ENCODE measurements at places on chromosomes 11 and 22.

DNA sequence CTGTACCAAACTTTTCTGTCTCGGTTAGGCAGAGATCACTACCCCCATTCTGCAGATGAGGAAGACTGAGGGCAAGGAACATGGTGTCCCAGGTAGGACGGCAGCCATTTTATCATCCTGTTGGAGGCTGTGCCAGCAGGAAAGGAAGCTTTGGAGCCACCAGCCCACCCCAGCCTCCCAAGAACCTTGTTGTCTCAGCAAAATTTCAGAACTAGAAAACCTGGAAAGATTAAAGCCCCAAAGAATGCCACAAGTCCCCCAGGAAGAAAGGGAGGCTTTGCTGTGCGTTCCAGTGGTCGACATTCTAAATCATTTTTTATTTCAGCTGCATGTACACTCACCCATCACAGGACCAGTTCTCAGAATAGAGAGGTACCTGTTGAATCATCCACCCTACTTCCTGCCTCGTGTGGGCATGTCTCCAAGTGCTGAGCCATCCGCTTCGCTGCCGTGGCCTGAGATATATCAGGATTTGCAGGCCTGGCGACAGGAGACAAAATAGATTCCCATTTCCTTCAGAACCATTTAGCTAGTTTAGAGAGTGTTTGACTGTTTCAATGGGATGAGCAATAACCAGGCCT, 13.0 kb upstream of the EIF3D start:
- DNase-seq = no peak

DNA sequence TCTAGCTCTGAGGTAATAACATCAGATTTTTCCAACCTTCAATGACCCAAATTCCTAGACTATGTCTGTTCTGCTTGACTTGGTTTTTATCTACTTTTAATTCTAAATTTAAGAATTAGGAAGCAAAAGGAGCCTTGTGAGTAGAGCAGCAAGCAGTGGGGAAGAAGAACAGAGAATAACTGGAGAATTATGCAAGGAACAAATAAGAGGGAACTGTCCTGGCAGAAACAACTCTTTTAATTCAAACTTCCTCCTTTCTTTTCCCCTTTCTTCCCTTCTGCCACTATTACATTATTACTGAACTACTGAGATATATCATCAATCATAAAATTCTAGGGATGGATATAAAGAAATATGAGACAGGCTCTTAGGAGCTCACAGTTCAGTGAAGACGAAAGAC, 276.1 kb downstream of the SBF2 start:
- DNase-seq = no peak

- no peak for DNase-seq
Measured at GRCh38 chr11:124583781-124584180, 14.0 kb downstream of the OR8A1 start.

DNA sequence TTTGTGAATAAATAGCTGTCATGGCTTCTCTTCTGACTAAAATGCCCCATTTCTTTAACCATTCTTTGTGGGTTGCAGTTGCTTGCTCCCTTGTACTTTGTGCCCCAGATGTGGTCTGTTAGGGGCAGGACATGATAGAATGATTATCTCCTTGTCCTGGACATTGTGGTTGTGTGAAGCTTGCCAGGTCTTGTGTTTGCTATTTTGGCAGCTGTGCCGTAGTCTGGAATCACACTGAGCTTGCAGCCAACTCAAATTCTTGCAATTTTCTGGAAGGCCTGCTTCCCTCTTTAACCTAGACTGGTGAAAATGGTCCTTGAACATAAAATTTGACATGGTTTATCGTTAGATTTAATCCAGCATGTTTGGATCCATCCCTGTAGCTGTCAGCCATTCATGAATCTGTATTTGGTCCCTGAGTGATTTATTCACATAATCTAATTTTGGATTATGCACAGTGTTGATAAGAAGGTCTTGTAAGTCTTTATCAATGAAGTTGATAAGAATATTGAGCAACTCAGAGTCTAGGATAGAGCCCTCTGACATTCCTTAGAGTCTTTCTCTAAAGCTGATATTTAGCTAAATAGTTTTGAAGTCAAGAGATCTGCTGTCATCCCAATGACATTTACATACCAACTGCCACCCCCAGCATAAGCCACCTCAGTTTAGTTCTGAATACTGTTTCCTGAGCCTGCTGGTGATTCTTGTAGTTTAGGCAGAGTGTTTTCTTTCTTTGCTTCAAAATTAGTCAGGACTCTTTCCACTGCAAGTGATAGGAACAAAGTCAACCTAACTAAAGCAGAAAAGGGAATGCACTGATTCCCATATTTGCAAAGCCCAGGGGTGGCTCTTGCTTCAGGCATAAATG, 9.8 kb downstream of the SPON1 start:
- DNase-seq = no peak

DNA sequence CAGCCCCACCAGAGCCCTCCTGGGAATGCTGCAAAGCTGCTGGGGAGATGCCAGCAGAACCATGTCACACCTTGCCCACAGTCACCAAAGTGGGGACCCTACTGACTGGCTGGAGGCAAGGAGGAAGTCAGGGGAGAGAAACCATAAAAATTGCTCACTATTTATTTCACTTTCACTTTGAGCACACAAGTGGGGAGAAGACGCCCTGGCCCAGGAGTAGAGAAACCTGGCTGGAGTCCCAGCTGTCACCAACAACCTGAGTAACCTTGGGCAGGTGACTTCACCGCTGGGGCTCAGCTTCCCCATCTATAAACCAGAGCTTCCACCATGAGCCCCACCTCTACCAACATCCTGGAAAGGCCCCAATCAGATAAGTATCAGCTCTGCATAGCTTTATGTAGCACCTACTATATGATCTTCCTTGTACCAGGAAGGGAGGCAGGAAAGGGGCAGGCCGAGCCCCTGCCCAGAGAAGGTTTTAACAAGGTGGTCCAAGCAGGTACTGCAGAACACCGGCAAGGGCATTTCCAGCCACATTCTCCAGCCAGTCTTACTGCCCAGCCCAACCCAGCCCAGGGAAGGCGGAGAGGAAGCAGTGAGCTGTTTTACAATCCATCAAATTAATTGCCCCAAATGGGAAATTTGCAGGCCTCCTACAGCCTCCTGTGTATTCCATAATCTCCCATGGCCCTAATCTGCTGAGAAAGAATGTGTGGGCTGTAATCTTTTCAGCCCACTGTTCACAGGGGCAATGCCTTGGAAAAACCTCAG, 27.6 kb downstream of the PLEKHA7 start:
- no peak for DNase-seq

DNA sequence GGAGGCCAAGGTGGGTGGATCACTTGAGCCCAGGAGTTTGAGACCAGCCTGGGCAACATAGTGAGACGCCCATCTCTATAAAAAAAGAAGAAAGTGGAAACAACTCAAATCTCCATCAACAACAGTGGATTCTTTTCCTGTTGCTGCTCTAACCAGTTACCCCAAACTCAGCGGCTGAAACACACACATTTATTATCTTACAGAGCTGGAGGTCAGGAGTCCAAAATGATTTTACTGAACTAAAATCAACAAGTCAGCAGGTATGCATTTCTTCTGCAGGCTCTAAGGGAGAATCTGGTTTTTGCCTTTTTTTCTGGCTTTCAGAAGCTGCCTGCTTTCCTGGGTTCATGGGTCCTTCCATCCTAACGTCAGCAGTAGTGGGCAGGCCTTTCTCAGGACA, 11.7 kb upstream of the GCAT start:
- DNase-seq = no peak

- no peak for DNase-seq
Measured at GRCh38 chr11:34223021-34223813, 117.8 kb downstream of the NAT10 start.

DNA sequence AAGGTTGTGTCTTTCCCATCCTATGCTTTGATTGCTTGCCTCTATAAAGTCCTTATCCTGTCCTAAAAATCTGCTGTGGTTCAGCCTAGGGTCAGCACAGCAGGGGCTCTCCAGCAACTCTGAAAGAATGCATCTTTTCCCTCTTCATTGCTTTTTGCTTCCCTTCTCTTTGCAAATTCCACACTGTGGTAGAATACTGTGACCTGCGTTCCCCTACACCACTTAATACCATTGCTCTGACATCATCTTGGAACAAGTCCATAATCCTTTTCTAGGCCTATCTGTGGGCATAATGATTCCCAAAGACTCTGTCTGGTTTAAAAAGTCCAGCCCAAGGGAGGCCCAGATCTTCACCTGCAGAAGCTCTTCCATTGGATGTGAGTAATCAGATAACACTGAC, 177.7 kb downstream of the NAV2 start:
- DNase-seq = no peak

DNA sequence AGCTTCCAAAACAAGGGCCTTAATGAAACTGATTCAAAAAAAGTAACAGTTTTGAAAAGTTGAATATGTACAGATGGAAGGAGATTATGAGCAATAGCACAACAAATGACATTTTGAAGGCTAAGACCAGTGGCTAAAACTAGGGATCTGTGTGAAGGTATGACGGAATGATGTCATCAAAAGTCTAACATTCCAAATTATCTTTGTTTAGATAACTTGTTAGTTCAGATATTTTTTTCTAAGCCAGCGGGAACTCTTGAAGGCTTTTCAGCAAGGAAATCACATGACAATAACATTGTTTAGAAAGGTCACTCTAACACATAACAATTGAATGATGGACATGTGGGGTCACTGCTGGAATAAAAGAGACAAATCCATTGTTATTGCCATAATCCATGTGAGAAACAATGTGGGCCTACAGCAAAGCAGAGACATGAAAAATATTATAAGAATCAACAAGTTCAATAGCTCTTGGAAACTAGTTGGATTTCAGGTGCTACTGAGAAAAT, 260.5 kb downstream of the CASP12 start:
- no peak for DNase-seq

- no peak for DNase-seq
Measured at GRCh38 chr22:24025475-24025874, 14.4 kb downstream of the CABIN1 start.

GRCh38 chr11:17855531-17856290, 121.1 kb downstream of the KCNC1 start:
- DNase-seq = no peak

- DNase-seq = no peak
Measured at GRCh38 chr11:27234043-27234668, 128.9 kb downstream of the CCDC34 start.

GRCh38 chr11:86162239-86162638, 82.3 kb upstream of the EED start:
- no peak for DNase-seq

GRCh38 chr22:40276996-40277823, 69.1 kb upstream of the ADSL start:
- no peak for DNase-seq

GRCh38 chr11:98589967-98590366, 430.8 kb upstream of the CNTN5 start:
- no peak for DNase-seq

- DNase-seq = no peak
Measured at GRCh38 chr11:110960167-110960566, 247.9 kb upstream of the ARHGAP20 start.

GRCh38 chr22:17726006-17726927, 48.0 kb downstream of the BID start:
- DNase-seq = no peak

- no peak for DNase-seq
Measured at GRCh38 chr11:46690702-46691101, 9.7 kb downstream of the ARHGAP1 start.

DNA sequence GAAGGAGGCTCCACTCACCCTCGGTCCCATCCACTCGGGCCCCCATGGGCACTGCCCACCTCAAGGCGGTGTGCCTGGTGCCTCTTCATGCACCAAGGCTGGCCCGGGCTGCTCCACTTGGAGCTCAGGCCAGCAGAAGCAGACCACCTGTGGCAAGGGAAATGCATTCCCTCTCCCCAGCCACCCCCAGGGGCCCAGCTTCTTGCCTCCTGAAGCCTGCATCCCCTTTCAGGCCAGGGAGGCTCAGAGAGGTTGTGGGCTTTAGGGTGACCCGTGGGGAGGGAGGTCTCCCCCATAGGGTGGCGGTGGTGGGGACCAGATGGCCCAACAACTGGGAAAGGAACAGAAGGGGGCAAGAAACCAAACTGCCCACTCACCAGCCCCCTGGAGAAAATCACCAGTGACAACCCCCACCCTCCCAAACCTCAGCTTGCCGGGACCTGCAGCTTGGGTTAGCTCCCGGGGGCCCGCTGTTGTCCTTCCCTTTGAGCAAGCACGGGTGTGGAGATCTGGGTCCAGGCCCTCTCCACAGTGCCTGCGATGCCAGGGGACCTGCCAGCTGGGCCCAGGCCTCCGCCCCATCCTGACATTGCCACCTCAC, 8.4 kb downstream of the CBX6 start:
- DNase-seq = no peak

- no peak for DNase-seq
Measured at GRCh38 chr11:46345881-46346484, 1.3 kb upstream of the DGKZ start.

DNA sequence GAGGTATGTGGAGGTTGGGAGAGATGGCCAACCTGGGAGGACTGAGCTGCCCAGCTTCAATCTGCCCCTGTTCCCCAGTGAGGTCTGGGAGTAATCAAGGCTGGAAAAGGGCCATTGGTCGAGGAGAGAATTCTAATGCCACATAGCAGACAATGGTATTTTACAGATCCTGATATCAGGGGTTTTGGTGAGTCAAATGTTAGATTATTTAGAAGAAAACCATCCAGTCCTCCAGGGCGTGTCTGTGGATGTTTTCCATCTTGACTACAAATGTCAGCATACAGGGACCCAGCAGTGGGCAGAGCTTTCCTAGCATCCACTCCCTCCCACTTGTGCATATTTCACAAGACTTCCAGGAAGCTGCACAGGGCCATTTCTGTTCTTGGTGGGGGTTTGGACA, 107.9 kb downstream of the SCN3B start:
- no peak for DNase-seq

DNA sequence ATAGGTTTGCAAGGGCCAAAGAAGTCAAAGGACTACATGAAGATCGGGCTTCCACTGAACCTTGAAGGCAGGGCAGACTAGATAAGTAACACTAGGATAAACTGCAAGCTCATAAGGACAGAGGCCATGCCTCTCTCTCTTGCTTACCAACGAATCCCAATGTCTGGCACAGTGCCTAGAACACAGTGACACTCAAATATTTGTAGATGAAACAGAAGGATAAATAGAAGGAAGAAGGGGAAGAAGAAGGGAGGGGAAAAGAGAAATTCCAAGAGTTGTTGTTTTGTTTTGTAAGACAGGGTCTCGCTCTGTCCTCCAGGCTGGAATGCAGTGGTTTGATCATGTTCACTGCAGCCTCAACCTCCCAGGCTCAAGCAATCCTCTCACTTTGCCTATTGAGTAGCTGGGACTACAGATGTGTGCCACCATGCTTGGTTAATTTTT, 26.9 kb downstream of the SIK3 start:
- no peak for DNase-seq

- no peak for DNase-seq
Measured at GRCh38 chr22:27406389-27406861, 395.1 kb downstream of the MN1 start.

GRCh38 chr11:69471729-69472540, 9.5 kb upstream of the LINC01488 start:
- DNase-seq = no peak

DNA sequence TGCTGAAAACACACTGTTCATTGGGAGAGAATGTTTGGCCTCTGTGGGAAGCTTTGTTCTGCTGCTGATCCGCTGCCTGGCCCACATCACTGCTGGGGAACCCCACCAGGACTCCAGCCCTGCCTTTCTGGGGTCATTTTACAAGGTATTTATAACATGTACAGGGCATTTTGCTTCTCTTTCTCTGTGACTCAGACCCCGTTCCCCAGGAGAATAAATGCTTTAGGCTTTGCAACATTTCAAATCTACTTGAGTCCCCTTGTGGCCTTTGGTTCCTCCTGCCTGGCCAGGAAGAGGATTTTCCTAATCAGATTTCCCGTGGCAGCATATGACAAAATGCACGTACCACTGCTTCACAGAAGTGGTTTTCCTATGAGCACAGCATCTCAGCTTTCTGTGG, 43.0 kb downstream of the BTG4 start:
- DNase-seq = no peak
